ENCODE measurements at places on chromosomes 5 and 9. TPM values are rescaled to one million over a fixed set of nuclear protein-coding genes. Genes with fewer than 3 reads are reported as not detected.

Gene CATSPER3
- 0.54 TPM for total RNA-seq

Gene RETREG1
- 6.2 TPM for total RNA-seq

GRCh38 chr5:157186309-157187045 lies 5.8 kb downstream of the ITK start:
- peaks cover 17% of the 10 kb centered on the region for H3K27me3 ChIP-seq
- H3K27ac ChIP-seq: no peak overlapping the region
- H3K36me3 ChIP-seq: no peaks in the 10 kb centered on the region
- no peaks in the 10 kb centered on the region for H3K4me1 ChIP-seq
- no peak overlapping the region for H3K4me3 ChIP-seq
- DNase-seq: no peak

- no peaks in the 10 kb centered on the region for H3K27me3 ChIP-seq
- H3K4me3 ChIP-seq: no peak overlapping the region
- H3K4me1 ChIP-seq: no peaks in the 10 kb centered on the region
- DNase-seq: no peak
- no peak overlapping the region for H3K27ac ChIP-seq
These were observed 15.6 kb downstream of the TICAM2 start for GRCh38 chr5:115586525-115587146.

DNA sequence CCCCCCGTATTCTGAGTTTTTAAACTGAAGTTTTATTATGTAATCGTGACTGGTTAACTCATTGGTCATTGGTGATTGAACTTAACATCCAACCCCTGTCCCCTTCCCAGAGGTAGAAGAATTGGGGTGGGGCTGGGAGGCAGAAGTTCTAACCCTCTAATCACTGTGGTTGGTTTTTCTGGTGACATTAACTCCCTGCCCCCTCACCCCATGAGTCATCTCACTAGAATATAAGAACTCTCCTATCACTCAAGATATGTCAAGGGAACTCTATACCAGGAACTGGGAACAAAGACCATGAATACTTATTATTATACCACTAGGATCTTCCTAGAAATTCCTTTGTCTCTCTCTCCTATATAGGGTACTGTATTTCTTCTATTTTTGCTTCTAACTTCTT lies 52.3 kb upstream of the CAVIN4 start:
- no peak overlapping the region for H3K4me3 ChIP-seq
- H3K36me3 ChIP-seq: peaks cover 38% of the 10 kb centered on the region
- no peaks in the 10 kb centered on the region for H3K27me3 ChIP-seq
- no peak overlapping the region for H3K27ac ChIP-seq
- no peak for DNase-seq

- H3K36me3 ChIP-seq: peaks cover 9% of the 10 kb centered on the region
- H3K4me3 ChIP-seq: no peak overlapping the region
- no peak for DNase-seq
- H3K27me3 ChIP-seq: peaks cover 3% of the 10 kb centered on the region
- no peak overlapping the region for H3K27ac ChIP-seq
- peaks cover 5% of the 10 kb centered on the region for H3K4me1 ChIP-seq
These were observed 129.3 kb upstream of the IER5L start for GRCh38 chr9:129307227-129307970.

GRCh38 chr5:16709691-16710433 lies 93.1 kb upstream of the RETREG1 start:
- H3K4me1 ChIP-seq: peaks cover 58% of the 10 kb centered on the region
- H3K27me3 ChIP-seq: no peaks in the 10 kb centered on the region
- H3K4me3 ChIP-seq: peak overlapping the region; percentile 8
- H3K27ac ChIP-seq: no peak overlapping the region
- DNase-seq: no peak

- H3K36me3 ChIP-seq: peaks cover 4% of the 10 kb centered on the region
- H3K27me3 ChIP-seq: no peaks in the 10 kb centered on the region
- peaks cover 45% of the 10 kb centered on the region for H3K4me1 ChIP-seq
- H3K4me3 ChIP-seq: no peak overlapping the region
- DNase-seq: no peak
These were observed 161.9 kb downstream of the ZSWIM6 start for GRCh38 chr5:61493973-61494372.

DNA sequence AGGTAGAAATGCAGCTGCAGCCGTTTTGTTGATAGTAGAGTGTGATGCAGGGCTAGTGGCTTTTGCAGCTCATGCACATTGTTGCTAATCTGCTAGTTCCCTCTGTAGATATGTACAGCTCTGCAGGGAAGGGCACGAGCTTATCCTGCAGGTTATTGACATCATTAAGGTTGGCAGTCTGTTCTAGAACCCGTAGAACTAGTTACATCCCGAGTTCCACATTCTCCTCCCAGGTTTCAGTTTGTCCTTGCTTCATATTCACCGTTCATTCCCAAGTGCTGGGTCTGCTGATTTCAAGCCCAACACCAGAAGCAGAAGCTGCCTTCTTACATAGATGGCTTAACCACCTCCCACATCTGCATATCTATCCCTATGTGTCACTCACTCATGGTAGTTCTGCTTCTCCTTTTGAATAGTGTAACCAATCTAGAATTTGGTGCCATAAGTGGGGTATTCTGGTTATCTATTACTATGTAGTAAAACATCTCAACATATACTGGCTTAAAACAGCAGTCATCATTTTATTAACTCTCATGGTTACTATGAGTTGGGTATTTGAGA lies 38.1 kb downstream of the CRHBP start:
- H3K27ac ChIP-seq: no peak overlapping the region
- no peak overlapping the region for H3K4me3 ChIP-seq
- H3K27me3 ChIP-seq: peaks cover 4% of the 10 kb centered on the region
- H3K36me3 ChIP-seq: peaks cover 2% of the 10 kb centered on the region

DNA sequence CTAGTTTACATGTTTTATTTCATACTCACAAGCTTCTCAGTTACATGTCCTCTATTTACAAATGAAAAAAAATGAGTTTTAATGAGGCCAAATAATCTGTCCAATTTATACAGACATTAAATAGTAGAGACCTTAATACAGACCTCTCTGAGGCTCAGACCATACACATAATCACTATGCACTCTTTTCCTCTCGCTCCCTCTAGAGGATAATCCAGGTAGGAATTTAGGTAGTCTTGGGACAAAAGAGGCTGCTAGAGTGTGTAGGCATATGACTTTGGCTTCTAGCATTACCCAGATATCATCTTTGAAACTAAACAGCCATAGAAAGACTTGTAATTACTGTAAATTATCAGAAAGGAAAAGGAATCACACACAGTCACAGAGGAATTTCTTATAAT lies 444.7 kb downstream of the HINT1 start:
- H3K27me3 ChIP-seq: no peaks in the 10 kb centered on the region
- H3K4me1 ChIP-seq: peaks cover 3% of the 10 kb centered on the region
- no peak for DNase-seq
- no peaks in the 10 kb centered on the region for H3K36me3 ChIP-seq

DNA sequence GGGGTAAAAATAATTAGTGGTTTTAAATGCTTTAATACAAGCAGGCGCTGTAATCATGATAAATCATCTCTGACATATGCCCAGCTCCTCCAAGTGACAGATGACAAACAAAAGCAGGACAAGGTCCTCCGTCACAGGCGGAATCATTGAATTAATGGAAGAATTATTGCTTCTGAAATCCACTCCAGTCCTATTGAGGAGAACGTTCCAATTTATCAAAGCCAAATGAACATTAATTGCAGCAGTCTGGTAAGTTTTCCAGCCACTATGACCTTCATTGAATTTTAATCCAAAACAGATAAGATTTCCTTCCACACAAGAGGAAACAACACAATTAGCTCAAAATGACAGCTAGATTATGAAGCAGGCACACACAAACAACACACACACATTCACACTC lies 136.8 kb downstream of the ASTN2 start:
- H3K4me1 ChIP-seq: no peaks in the 10 kb centered on the region
- H3K36me3 ChIP-seq: no peaks in the 10 kb centered on the region
- H3K27ac ChIP-seq: no peak overlapping the region
- H3K4me3 ChIP-seq: no peak overlapping the region
- peaks cover 4% of the 10 kb centered on the region for H3K27me3 ChIP-seq
- DNase-seq: no peak

- no peak overlapping the region for H3K4me3 ChIP-seq
- no peak overlapping the region for H3K27ac ChIP-seq
- peaks cover 13% of the 10 kb centered on the region for H3K36me3 ChIP-seq
- DNase-seq: no peak
- H3K4me1 ChIP-seq: peaks cover 4% of the 10 kb centered on the region
These were observed 87.5 kb upstream of the FBXW11 start for GRCh38 chr5:172093965-172094364.

DNA sequence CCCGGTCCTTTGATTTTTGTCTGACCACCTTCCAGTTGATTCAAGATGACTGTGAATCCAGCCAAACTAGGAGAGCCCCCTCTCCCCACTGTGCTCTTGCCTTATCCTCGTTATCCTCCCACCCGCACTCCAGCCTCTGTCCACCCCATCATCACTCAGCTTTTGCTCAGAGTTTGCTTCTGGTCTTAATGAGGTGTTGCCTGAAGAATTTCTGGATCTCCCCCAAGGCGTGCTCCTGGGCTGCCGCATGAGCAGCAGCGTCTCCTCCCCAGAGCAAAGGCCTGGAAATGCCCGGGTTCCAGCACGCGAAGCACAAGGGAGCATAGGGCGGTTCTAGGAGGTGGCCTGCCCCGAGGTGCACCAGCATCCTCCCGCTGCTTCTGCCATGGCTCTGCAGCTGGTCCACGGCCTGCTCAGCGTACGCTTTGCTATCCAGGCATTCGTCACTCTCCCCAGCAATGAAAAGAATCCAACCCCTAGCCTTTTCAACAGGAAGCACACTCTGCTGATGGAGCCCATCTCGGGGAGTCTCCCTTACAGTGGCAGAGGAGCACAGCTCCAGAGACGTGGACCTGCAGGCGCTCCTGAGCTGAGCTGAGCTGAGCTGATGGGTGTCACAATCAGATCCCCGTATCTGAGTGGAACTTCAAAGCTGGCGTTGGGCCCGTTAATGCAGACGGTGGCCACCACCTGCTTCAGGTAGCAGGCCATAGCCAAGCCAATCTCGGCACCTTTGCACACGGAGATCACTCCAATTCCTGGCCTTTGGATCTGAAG lies 50.7 kb downstream of the BAAT start:
- peak overlapping the region; percentile 19 for H3K27ac ChIP-seq
- no peaks in the 10 kb centered on the region for H3K36me3 ChIP-seq
- H3K4me3 ChIP-seq: no peak overlapping the region
- H3K4me1 ChIP-seq: no peaks in the 10 kb centered on the region
- no peaks in the 10 kb centered on the region for H3K27me3 ChIP-seq

GRCh38 chr5:173497685-173498084 lies 118.8 kb downstream of the BOD1 start:
- H3K4me1 ChIP-seq: peaks cover 7% of the 10 kb centered on the region
- no peaks in the 10 kb centered on the region for H3K36me3 ChIP-seq
- no peak overlapping the region for H3K4me3 ChIP-seq

DNA sequence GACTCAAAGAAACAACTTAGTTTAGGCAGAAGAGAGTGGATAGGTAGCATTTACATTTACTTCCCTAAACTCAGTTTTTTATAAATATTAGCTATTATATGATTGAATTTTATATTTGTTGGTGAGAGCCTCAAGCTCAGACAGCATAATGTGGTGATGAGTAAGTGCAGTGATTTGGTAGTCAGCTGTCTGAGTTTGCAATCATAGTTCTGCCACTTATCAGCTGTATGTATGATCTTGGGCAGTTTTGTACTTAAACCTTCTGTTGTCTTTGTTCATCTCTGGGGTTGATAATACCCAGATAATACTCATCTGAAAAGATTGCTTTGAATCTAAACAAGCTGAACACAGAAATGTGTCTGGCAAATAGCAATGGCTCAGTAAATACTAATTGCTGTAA lies 108.8 kb downstream of the ANXA1 start:
- no peak overlapping the region for H3K4me3 ChIP-seq
- no peaks in the 10 kb centered on the region for H3K27me3 ChIP-seq
- DNase-seq: no peak
- no peak overlapping the region for H3K27ac ChIP-seq
- no peaks in the 10 kb centered on the region for H3K4me1 ChIP-seq

DNA sequence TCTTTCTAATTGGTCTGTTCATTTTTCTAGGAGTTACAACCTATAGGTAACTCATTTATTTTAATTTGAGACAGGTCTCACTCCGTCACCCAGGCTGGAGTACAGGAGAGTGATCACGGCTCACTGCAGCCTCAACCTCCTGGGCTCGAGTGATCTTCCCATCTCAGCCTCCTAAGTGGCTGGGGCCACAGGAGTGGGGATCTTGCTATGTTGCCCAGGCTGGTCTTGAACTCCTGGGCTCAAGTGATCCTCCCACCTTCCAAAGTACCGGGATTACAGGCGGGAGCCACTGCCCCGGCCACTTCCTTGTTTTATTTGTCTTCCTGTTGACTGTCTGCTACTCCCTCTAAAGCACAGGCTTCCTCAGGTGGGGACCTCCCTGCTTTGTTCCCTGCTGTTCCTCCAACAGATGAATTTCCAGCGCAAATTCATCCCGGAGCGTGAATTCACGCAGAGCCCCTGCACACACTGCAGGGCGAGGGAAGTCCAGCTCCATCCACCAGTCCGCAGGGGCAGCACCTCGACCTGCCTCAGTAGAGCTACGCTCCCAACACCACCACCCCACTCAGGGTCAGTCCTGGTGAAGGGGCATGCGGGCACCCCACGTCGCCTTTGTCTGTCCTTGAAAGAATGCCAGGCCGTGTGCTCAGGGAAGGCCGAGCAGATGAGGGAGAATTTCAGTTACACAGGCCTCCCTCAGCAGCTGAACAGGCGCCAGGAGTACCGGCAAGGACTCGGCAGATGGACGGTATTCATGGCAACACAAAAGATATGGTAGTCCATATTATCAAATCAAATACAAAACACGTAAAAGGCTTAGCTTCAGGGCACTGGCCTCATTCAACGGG lies 6.3 kb downstream of the QSOX2 start:
- H3K4me3 ChIP-seq: no peak overlapping the region
- peaks cover 23% of the 10 kb centered on the region for H3K4me1 ChIP-seq
- H3K27ac ChIP-seq: peak overlapping the region; percentile 73
- no peak for DNase-seq

- H3K36me3 ChIP-seq: peaks cover 3% of the 10 kb centered on the region
- H3K27ac ChIP-seq: no peak overlapping the region
- H3K4me3 ChIP-seq: no peak overlapping the region
- peaks cover 18% of the 10 kb centered on the region for H3K4me1 ChIP-seq
These were observed 154.6 kb downstream of the PIK3R1 start for GRCh38 chr5:68370196-68370595.

GRCh38 chr5:44862808-44863207 lies 54.1 kb downstream of the MRPS30 start:
- H3K36me3 ChIP-seq: no peaks in the 10 kb centered on the region
- no peak overlapping the region for H3K4me3 ChIP-seq
- DNase-seq: no peak
- H3K27ac ChIP-seq: no peak overlapping the region
- H3K4me1 ChIP-seq: no peaks in the 10 kb centered on the region

GRCh38 chr9:110626101-110626829 lies 42.3 kb upstream of the MUSK start:
- no peak overlapping the region for H3K27ac ChIP-seq
- DNase-seq: no peak
- H3K4me1 ChIP-seq: no peaks in the 10 kb centered on the region
- H3K27me3 ChIP-seq: peaks cover 3% of the 10 kb centered on the region
- no peaks in the 10 kb centered on the region for H3K36me3 ChIP-seq
- H3K4me3 ChIP-seq: no peak overlapping the region

GRCh38 chr9:15512889-15513288 lies 2.1 kb upstream of the PSIP1 start:
- no peak overlapping the region for H3K27ac ChIP-seq
- H3K36me3 ChIP-seq: peaks cover 4% of the 10 kb centered on the region
- peaks cover 36% of the 10 kb centered on the region for H3K4me1 ChIP-seq
- H3K4me3 ChIP-seq: no peak overlapping the region
- H3K27me3 ChIP-seq: no peaks in the 10 kb centered on the region

Measured in neural crest cell (in vitro differentiated cells).